Hepatocyte (in vitro differentiated cells): ENCODE measurements at places on chromosomes 7 and 10.
A peak's percentile ranks its signal among the peaks of the same experiment; 100 is the strongest.

GRCh38 chr7:155405399-155406318 is 52.3 kb upstream of the EN2 start:
- no peak for DNase-seq

DNA sequence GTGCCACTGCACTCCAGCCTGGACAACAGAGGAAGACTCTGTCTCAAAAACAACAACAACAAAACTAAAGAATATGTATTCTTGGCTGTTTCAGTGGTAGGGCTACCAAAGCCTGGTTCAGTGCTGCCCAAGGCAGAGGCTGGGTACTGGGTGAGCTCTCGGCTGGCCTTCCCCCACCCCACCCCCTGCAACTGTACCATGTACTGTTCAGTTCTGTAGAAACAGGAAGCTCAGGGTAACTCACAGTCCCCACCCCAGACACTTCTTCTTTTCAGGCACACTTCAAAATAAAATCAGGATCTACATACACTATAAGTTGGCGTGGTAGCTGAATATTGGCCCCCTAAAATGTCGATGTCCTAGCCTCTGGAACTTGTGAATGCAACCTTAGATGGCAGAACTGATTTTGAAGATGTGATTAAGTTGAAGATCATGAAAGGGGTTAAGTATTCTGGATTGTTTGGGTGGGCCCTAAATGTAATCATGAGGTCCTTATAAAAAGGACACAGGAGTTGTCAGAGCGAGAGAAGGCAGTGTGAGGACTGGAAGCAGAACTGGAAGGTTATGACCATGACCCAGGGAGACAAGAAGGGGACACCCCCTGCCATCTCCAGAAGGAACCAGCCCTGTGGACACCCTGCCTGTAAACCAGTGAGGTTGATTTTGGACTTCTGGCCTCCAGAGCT is 31.2 kb downstream of the TBXAS1 start:
- DNase-seq = no peak

DNA sequence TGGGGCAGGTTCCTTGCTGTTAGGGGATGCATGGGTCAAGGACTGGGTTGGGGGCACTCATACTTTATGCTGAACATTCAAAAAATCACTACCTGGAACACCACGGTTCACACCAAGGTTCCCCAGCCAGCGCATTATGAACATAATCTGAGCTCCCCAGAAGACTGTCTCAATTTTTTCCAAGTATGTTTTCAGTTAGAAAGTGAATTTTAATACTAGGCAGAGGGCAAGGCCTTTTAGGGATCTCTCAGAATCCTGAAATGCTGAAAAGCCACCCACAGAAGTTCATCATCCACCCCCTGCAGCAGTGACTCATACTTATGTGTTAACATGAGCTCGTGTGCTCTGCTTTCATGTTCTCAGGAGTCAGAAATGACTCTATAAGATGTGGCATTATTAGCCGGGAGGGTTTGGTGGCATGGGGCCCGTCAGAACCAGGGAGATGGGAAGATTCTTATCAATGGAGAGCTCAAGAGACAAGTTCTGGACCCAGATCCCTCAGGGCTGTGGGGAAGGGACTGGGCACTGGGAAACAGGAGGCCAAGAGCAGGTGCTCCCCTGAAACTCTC is 185.2 kb upstream of the ITGB1 start:
- DNase-seq = no peak

DNA sequence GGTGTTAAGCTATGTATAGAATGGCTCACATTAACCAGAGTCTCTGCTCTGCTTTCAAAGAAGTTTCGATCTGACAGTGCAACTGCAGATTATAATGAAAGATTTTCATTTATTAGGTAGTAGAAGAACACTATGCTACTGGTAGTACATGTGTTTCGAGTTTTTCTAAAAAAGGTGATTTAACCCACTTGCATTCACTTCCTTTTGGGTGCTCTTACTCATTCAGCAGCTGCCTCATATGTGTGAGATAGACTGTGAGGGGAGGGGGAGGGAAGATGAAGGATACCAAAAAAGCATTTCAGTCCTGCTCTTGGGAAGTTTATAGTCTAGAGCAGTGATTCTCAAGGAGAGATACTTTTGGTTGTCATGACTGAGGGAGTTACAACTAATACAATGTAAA is 20.4 kb downstream of the PLEKHA8 start:
- DNase-seq = no peak

DNA sequence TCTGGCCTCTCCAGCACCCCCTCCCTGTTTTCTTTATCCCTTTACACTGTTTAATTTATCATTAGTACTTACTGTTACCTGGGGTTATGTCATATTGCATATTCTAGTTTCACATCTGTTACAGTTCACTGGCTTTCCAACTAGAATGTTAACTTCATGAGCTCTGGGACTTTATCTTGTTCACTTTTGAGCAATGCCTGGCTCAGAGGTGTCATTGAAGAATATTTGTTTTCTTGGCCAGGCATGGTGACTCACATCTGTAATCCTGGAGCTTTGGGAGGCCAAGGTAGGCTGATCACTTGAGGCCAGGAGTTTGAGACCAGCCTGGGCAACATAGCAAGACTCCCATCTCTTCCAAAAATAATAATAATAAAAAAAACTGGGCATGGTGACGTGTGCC is 40.7 kb downstream of the LRGUK start:
- DNase-seq = no peak

DNA sequence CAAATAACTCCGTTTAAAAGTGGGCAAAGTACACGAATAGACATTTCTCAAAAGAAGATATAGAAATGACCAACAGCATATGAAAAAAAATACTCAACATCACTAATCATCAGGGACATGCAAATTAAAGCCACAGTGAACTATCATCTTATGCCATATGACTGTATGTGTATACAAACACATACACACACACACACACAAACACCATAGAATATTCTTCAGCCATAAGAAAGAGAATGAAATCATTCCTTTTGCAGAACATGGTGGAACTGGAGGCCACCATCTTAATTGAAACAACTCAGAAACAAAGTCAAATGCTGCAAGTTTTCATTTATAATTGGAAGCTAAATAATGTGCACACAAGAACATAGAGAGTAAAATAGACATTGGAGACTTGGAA is 1019.4 kb downstream of the KCNMA1 start:
- DNase-seq = no peak

GRCh38 chr10:72418679-72419078 is 64.0 kb upstream of the DNAJB12 start:
- no peak for DNase-seq

DNA sequence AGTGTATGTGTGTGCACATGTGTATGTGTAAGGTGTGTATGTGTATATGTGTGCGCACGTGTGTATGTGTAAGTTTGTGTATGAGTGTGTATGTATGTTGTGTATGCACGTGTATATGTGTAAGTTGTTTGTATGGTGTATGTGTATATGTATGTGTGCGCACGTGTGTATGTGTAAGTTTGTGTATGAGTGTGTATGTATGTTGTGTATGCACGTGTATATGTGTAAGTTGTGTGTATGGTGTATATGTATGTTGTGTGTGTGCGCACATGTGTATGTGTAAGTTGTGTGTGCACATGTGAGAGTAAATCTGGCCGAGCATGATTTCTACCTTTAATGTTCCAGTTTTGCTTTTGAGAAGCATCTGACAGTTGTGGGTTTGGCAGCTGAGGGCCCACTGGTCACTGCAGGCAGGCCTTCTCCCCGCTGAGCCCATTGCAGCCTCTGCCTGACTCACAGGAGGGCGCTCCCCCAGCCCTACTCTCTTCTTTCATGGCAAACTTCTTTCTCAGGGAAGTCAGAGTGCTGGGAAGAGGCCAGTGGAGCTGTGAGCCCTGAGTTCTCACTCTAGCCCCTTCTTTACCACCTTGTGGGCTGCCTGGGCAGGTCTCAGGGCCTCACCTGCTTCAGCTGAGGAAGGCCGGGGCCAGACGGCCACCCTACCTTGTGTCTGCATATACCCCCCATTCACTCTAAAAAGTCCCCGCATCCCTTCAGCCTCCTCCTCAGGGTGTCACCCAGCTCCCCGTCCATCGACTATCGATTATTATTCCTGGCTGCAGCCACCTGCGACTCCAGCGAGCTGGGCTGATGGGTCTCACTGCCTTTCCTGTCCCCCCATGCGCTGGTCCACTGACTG is 11.2 kb downstream of the WDR86 start:
- no peak for DNase-seq

GRCh38 chr10:89076120-89076519 is 85.5 kb downstream of the FAS start:
- DNase-seq = no peak

DNA sequence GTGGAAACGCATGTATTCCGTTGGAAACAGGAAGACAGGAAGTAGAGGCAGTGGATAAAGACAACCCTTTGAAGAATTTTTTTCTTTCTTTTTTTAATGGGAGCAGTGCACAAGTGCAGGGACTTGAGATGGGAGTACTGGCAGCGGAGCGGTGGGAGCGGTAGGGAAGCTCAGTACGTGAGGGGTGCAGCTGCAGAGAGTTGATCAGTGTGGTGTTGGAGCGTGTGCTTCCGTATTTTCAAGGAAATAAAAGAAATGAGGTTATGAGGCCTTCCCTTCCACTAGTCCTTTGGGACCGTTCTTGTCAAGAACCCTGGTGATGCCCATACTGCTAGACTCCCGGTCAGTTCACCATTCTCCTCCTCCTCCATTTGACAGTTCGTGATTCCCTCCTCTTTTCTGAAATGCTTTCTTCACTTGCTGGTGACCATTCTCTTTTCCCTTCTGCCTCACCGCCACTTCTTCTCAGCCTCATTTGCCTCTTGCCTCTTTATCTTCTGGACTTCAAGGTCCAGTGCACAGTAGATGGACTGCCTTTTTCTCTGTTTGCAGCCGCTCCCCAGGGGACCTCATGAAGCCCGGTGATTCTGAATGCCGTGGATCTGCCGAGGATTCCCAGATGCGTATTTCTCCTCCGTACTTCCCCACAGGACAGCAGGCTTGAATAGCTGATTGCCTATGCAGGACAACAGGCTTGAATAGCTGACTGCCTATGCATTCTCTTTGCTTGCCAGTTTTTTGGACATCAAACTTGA is 39.1 kb upstream of the TMEM236 start:
- no peak for DNase-seq

- DNase-seq = peak; percentile 10
Measured at GRCh38 chr7:41045556-41046123, 657.2 kb downstream of the INHBA start.

DNA sequence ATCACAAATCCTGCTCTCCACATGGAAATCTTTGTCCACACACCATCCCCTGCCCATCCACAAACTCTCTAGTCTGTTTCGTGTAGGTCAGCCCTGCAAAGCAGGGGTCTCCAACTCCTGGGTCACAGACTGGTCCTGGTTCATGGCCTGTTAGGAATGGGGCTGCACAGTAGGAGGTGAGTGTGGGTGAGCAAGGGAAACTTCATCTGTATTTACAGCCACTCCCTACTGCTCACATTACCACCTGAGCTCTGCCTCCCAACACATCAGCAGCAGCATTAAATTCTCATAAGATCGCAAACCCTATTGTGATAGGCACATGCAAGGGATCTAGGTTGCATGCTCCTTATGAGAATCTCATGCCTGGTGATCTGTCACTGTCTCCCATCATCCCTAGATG is 242.1 kb downstream of the FGFR2 start:
- no peak for DNase-seq

GRCh38 chr7:42219447-42219846 is 17.6 kb downstream of the GLI3 start:
- DNase-seq = no peak

GRCh38 chr10:68562661-68563570 is 2.8 kb downstream of the TET1 start:
- peak; percentile 40 for DNase-seq

DNA sequence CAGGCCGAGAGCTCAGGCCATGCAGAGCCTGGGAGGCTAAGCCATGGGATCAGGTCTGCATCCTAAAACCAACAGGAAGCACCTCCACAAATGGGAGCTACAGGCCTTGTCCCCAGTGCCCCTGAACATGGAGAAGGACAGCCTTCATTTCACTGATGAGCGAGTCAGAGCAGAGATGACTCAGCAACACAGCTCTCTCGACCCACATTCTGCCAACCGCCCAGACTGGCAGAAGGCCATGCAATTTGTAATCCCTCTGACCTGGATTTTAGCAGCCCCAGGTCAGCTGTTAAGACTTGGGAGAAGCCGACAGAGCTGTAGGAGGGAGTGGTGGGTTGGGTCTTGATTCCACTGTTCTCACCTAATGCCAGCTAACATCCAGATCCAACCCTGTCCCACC is 25.5 kb downstream of the VOPP1 start:
- DNase-seq = peak; percentile 31

GRCh38 chr7:47836503-47837202 is 111.6 kb downstream of the PKD1L1 start:
- no peak for DNase-seq

GRCh38 chr10:64426745-64427144 is 905.5 kb downstream of the REEP3 start:
- DNase-seq = no peak

GRCh38 chr10:29740981-29741545 is 106.3 kb upstream of the SVIL start:
- DNase-seq = no peak

- DNase-seq = peak; percentile 79
Measured at GRCh38 chr10:71964743-71965515, 734 bp downstream of the CHST3 start.

- DNase-seq = peak; percentile 39
Measured at GRCh38 chr7:17021205-17021604, 139.4 kb upstream of the AGR3 start.
